Astrocyte (in vitro differentiated cells and primary cell): ENCODE measurements at places on chromosomes 1 and 21.

DNA sequence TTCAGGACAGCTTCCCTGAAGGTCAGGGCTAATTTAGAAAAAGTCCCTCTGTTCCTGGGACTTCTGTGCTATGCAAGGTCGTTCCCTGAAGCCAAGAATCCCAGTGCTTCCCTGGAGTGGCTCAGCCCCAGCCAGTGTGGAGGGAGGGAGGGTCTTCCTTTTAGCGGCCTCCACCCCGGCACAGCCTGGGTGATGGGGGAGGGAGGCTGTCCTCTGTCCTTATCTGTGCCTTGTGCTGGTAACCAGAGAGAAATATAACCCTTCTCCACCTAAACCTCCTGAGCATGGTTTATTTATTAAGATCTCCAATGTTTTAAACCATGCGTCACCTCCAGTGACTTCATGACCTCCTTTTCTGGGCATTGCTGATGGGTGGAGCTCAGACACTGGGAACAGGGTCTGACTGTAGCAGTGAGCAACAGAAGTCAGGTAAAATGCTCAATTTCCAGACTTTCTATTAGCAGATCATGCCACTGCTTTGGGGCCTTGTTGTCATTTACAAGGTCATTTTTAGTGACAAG, 157.1 kb downstream of the DSCAM start:
- no peak for DNase-seq

DNA sequence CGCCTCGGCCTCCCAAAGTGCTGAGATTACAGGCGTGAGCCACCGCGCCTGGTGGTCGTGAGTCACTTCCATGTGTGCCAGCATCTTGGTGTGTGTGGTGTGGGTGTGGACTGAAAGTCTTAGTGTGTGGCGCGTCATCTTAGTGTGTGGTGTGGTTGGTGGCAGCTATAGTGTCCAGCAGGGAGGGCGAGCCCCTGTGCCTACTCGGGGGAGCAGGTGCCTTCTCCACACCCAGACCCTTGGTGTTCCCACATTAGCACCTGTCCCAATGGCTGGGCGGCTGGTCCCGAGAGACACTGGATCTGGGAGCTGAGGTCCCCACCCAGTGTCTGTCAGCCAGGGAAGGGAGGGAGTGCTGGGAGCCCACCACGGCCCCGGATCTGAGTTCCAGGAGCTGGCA, 2.8 kb downstream of the SCNN1D start:
- peak; percentile 75 for DNase-seq

DNA sequence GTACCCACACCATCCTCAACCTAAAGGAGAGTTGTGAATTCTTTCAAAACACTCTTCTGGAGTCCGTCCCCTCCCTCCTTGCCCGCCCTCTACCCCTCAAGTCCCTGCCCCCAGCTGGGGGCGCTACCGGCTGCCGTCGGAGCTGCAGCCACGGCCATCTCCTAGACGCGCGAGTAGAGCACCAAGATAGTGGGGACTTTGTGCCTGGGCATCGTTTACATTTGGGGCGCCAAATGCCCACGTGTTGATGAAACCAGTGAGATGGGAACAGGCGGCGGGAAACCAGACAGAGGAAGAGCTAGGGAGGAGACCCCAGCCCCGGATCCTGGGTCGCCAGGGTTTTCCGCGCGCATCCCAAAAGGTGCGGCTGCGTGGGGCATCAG, 638 bp upstream of the OLIG2 start:
- DNase-seq: no peak

GRCh38 chr1:31951276-31951675, 13.1 kb upstream of the PTP4A2 start:
- no peak for DNase-seq

GRCh38 chr1:205813755-205814058, 709 bp upstream of the SLC41A1 start:
- DNase-seq: peak; percentile 52

- DNase-seq: no peak
Measured at GRCh38 chr1:64059556-64059955, 143.9 kb upstream of the UBE2U start.

GRCh38 chr1:18750600-18750999, 108.9 kb downstream of the TAS1R2 start:
- no peak for DNase-seq

- peak; percentile 91 for DNase-seq
Measured at GRCh38 chr1:8941906-8942305, 3.8 kb upstream of the CA6 start.

DNA sequence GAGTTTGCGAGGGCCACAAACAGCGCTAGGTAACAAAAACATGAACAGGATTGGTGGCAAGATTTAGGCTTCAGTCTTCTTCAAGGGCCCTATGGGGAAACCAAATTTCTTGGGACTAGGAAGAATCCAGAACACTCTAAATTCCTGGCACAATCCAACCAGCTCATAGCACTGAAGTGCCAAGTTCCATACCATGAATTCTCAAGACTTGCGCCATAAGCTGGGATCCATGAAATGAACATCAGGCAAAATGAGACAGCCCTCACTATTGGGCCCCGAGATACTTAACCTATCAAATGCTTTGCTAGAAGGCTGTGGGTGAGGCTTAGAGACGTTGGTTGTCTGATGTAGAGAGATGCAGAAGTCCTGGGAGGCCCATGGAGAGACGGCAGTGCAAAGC, 322.1 kb downstream of the PAPPA2 start:
- no peak for DNase-seq

DNA sequence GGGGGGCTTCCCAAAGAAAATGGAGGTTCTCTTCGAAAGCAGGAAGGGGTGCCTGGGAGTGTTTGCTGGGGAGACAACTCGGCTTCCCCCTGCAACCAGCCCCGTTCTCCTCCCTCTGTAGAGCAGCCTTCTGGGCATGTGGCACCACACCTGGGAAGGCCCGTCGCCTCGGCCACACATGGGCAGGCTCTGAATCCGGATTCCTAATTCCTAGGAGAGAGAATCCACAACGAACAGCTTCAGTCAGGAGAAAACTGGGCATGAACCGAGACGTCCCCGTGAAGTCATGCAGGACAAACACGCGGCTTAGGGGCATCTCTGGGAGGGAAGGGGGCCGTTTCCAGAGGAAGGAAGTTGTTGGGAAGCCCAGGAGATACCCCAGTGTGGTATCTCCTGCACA, 224.5 kb downstream of the KAZN start:
- DNase-seq: no peak

GRCh38 chr1:37482004-37482785, 7.8 kb downstream of the ZC3H12A start:
- no peak for DNase-seq

DNA sequence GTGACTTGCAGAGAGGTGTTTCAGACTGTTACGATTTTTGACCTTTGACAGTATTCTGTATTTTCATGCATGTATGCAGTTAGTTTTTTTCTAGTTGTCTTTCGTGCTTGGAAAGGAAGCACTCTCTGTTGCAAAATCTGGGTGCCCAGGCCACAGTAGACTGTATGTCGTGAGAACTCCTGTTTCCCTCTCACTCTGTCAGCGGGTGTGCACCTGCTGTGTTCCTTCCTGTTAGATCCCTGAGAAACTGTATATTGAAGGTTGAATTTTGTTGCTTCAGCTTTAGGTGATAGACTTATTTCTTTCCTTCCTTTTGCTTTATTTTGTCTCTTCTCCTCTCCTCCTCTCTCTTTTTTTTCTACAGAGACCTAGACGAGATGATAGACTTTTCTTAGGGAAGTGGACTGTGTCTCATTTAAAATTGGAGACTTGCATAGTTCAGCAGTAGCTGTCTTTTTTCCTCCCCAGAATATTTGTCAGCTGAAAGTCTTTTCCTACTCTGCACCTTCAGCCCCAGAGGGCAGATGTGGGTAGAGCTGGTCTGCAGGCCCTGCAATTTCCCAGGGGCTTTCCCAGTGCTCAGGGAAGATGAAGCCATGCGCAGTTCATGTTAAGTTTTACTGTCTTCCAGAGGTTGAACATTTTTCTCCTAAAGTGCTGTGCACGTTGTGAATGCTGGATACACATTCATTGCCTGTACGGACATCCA, 1.4 kb downstream of the TRAPPC10 start:
- DNase-seq: no peak

DNA sequence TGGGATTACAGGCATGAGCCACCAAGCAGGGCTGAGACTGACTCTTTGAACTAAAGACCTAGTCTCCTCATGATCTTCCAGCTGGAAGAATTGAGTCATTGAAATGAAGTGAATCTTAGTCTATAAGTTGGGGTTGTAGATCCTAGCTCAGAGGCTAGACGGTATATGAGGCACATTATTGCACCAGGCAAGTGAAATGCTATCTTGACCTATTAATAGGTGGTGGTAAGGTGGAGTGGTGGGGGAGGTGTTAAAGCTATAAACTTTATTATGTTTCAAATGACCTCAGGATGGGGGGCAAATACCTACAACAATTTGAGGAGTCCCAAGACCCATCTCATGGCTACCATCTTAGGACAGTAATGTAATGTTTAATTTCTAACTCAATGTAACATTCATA, 36.8 kb upstream of the SLC16A1 start:
- DNase-seq: no peak

DNA sequence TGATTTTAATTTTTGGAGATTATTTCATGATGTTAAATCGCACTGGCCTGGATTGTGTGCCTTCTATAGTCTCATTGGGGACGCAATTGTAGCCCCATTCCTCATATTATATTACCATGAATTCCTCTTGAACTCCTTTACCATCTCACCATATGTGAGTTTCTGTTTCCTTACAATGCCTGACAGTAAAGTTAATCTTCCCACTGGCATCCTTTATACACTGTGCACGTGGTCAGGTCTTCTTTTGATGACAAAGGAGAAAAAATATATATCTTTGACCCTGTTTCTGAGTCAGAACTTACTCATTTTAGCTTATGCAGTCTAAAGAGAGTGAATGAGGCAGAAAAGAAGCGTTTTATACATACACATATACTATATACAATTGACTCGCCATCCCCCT, 774 bp upstream of the ABL2 start:
- peak; percentile 53 for DNase-seq

DNA sequence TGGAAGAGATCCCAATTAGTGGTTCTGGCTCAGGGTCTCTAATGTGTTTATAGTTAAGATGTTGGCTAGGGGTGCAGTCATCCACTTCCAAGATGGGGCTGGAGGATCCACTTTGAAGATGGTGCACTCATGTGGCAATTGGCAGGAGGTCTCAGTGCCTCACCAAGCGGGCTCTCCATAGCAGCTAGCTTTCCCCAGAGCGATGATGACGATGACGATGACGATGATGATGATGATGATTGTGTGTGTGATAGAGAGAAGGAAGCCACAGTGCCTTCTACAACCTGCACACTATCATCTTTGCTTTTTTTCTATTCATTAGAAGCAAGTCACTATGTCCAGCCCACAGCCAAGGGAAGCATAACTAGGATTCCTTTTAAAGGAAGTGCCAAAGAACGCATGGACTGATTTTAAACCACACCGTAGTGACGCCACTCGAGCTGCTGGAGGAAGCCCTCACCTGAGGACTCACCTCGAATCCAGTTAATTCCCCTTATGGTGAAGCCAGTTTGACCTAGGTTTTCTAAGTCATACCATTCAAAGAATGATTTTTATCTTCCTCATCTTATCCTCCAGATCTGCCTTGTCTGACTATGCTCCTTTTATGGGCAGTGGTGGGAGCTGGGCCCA, 49.4 kb downstream of the SRRM1 start:
- DNase-seq: peak; percentile 52

DNA sequence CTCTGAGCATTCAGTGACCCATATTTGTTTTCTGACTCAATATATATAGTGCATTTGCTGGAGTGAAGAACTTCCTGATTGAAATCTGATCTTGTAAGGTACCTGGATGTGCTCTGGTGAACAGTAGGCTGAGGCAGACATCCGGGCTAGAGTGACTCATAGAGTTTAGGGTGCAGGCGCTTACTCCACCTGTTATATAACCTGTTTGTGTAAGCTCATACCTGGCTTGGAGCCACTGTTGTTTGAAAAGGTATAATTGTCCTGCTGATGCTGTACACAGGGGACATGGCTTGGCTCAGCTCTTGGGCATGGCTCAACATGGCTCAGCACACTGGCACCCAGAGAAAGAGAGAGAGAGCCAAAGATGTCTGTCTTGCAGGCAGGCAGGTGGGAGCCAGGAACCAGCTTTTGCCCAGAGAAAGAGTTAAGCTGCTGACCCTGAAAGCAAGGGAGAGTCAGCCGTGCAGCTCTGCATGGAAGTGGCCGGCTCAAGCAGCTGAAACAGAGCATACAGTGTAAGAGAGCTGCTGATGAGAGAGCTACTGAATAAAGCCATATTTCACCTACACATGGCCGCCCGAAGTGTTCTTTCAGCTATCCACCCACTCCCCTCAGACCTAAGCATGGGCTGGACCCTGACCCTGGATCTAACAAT, 43.2 kb downstream of the GJA5 start:
- no peak for DNase-seq

DNA sequence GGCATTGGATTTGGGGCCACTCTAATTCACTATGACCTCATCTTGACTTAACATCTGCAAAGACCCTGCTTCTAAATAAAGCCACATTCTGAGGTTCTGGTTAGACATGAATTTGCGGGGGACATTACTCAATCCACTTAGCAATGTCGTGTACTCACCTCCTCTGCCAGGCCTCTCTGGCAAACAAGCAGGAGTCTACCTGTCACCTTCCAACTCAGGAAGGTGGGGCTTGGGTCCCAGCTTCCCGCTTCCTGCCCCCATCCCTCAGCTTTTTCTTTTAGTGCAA, 177.8 kb downstream of the PSMG1 start:
- no peak for DNase-seq

DNA sequence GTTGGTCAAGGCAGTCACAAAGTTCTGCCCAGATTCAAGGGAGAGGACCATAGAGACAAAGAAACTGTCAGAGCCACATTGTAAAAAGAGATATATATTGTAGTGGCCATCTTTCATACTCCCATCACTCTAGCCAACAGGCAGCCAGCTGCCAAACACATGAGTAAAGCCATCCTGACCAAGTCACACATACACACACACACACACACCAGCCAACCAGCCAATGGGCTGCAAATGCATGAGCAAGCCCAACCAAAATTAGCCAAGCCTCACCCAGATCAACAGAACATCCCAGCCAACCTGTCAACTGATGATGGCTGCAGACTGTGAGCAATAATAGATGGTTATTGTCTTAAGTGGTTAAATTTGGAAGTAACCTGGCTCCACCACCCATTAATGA, 120.7 kb downstream of the SEC16B start:
- DNase-seq: peak; percentile 80

- DNase-seq: no peak
Measured at GRCh38 chr1:10635992-10636391, 160.5 kb downstream of the CASZ1 start.

GRCh38 chr1:70811815-70812214, 235.8 kb downstream of the PTGER3 start:
- no peak for DNase-seq

- DNase-seq: no peak
Measured at GRCh38 chr1:14746393-14746792, 147.9 kb downstream of the KAZN start.

GRCh38 chr1:162007466-162007865, 16.2 kb downstream of the OLFML2B start:
- no peak for DNase-seq

- DNase-seq: no peak
Measured at GRCh38 chr1:236870721-236871120, 75.6 kb downstream of the MTR start.
